ENCODE measurements at places on chromosomes 3 and 15.

DNA sequence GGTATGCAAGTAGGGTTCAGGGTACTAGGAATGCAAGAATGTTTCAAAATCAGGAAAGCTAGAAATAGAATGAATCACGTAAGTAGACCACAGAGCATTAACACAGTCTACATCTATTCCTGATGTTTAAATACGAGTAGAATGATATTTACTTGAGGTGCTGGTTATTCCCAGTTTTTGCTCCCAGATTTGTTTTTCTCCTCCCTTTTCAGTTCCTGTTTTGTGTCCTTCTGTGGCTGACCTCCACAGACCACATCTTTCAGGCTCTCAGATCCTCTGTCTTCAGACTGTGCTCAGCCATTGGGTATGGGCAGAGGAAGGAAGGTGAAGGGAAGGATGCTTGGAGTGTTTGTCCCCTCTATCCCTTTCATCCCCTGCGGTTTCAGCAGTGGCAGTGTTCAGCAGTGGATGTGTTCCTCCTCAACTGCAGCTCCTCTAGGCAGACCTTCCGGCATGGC is 276.6 kb downstream of the ZNF621 start:
- no peak for DNase-seq

GRCh38 chr15:101027273-101027901 is 108.2 kb downstream of the LRRK1 start:
- DNase-seq: peak; percentile 90

- peak; percentile 53 for DNase-seq
These were observed 1.6 kb downstream of the OXTR start for GRCh38 chr3:8767667-8768363.

- DNase-seq: peak; percentile 37
These were observed 27.4 kb downstream of the SEC22A start for GRCh38 chr3:123229145-123229544.

DNA sequence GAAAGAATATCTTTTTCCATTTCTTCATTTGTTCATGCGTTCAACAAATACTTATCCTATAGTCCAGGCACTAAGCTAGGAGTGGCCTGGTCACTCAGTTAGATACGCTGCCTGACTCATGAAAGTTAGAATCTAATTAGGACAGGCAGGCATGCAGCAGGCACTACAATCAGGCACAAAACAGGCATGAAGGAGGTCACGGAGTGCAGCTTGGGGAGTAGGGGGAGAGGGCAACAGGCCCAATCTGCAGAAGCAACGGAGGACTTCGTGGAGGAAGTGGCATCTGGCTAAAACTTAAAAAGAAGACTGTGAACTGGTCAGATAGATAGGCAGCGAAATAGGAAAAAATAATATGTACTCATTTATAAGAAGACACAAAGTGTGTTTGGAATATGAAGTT is 420.9 kb downstream of the MAGI1 start:
- no peak for DNase-seq

- no peak for DNase-seq
These were observed 79.7 kb downstream of the STAG1 start for GRCh38 chr3:136672457-136672856.

DNA sequence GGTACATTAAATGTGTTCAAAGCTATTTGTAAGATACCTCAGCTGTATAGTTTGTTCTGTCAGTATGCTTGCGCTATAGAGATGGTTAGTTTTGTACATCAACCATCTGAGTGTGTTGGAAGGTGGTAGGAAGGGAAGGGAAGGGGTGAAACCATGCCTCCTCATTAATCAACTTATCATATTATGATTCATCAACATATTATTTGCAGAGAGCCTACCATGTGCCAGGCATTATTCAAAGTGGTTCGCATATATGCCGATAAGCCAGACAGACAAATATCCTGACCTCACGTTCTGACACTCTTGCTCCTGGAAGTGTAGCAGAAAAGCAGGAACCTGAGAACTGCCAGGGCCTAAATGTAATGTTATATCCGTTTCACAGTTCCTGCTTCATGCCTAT is 248.1 kb upstream of the NR2E3 start:
- no peak for DNase-seq

DNA sequence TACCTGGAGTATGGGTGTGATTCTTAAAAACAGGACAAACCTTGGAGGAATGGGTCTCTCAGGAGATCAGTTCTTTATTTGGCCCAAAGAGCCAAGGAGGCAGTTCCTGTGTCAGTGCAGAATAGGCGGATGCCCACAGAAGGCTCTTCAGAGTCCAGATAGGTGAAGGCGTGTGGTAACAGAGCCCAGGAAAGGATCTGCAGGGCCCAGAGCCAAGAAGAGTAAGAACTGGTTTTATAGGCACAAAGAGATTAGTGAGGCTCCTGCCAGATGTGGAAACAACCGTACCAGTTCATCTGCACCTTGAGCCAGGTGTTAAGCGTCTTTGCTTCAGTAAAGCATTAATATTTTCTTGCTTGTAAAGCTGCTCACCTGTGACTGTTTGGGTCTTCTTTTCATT is 140.1 kb upstream of the BFSP2 start:
- no peak for DNase-seq

DNA sequence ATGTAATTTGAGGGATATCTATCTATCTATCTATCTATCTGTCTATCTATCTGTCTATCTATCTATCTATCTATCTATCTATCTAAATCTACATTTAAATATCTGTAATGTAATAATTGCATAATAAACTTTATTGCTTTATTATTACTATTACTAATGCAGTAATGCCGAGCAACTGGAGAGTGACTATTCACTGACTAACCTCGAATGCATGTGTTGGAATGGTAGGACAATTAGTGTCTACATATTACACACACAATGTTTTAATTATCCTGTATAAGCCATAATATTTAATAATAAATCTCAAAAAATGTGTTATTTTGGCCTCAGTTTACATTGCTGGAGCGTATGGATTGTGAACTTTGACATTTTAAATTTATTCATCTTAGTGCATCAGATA is 25.2 kb upstream of the CNTN3 start:
- DNase-seq: no peak

DNA sequence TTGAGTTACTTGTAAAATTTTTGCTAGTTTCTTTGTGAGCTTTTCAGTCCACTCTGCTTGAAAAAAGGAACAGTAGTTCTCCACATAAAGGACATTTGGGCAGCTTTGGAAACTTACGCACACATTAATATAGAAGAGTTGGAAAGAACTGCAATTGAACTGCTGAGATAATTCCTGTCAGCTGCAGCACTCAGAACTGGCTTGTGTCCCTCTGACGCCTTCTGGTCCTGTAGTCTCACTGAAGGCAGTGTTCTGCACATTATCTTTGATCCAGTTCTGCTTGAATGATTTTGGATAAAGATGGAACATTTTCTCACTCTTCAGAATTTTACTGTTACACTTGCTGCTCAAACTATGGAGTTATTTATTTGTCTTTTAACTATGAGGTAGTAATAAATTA is 901.9 kb downstream of the OTOL1 start:
- no peak for DNase-seq

- no peak for DNase-seq
These were observed 84.4 kb downstream of the SEMA5B start for GRCh38 chr3:122942937-122943827.

DNA sequence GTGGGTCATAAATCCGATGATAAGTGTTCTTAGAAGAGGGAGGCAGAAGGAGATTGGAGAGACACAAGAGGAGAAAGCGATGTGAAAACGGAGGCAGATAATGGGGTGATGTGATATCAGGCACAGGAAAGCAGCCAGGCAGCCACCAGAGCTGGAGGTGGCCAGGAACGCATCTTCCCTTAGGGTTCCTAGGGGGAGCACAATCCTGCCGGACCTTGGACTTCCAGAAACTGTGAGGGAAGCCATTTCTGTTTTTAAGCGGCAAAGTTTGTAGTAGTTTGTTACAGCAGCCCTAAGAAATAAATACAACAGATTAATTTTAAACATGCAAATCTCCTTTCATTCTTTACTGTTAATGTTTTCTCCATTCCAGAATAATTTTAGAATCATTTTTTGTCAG is 259.9 kb upstream of the TMC3 start:
- DNase-seq: no peak

GRCh38 chr3:38597502-38598060 is 51.9 kb downstream of the SCN5A start:
- DNase-seq: no peak

DNA sequence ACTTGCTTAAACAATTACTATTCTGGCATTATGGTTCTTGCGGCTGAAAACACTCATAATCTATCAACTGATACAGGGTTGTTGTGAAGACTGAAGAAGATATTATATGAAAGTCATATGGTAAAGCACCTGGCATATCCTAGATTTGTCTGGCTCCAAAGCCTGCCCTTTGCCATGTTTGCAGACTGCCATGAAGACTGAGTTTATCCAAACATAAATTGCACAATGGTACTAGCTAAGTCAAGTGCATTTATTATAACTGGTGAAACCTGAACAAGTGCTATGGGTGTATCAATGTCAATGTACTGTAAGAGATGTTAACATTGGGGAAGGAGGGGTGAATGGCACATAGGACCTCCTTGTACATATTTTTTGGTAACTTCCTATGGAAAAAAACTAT is 87.4 kb upstream of the MEX3B start:
- no peak for DNase-seq

DNA sequence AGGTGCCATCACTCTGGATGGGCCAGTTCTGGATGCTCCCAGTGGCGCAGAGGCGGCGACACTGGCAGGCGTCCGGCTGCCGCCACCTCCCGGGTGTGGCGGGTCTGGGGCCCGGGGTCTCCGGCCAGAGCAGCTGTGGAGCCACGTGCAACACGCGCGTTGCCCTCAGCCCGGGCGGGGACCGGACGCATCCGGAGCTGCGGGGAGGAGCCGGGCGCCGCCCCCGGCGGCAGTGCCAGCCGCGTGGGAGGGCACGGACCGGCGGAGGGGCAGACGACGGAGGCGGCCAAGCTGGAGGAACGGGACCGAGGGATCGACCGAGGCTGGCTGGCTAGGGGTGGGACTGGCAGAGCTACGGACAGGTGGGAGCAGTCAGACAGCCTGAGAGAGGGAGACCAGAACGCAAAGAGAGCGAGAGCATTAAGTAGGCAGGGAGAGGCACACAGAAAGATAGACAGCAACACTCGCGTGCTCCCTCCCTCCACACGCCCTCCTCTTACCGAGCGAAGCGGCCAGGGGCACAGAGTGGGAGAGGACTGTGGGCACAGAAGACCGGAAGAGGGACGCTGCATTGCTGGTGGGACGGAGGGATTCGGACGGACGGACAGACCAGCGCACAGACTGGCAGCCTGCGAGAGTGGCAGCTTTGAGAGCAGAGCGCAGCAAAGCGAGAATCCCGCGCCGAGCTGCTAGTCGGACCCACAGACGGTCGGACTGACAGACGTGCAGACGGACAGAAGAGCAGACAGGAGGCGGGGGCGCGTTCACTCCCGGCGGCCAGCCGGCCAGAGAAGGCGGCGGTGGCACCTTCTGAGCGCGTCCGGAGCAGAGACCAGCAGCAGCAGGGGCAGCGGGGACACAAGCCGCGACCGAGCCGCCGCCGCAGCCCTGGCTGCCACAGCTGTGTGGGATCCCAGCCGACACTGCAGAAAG is at the start of gene ARPP21:
Gene ARPP21, plus strand, starts transcription at position 272 of the 933 bp plus-strand sequence. CDS start 42,227 bp downstream, outside the sequence.
- peak; percentile 32 for DNase-seq

DNA sequence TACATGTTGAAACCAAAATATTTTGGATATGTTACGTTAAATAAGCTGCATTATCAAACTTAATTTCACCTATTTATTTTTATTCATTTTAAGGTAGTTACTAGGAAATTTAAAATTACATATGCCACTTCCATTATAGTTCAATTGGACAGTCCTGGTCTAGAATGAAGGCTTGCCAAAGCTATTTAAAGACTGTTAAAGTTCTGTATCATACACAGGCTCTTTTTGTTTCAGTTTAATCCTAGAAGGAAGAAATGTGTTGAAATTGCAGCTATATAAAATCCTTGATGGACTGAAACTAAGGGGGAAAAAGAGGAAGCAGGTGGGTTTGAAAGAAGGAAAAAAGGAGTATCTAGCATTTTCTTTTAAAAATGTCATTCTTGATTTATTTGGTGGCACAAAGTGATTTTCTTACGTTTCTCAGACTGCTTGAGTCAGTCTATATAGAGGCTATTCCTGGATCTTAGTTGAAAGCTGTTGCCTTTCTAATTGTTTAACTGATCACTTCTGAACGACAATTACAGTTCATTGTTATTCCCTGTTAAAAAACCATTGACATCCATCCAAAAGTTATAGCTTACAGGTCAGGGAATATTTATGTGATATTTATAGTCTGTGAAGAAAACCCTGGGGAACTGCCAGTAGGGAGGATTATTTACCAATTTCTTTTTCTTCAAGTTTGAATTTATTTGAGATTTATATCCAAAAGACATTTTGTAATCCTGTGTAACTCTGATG is 195.0 kb downstream of the RORA start:
- no peak for DNase-seq

DNA sequence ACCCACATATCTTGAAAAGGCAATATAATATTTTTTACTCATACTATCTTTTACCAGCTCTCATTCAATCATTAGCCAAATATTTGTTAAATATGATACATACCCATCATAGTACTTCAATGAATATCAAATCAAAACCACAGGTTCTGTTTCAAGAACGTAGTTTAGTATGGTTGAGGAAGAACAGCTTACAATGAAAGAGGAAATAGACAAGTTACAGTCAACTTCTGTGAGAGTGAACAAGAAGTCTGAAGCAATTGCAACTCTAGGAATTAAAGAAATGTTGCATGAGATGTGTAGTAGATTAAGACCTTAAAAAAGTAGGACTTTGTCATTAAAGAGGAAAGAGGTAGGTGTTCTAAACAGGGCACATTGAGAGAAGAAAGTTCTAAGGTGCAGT is 9.3 kb downstream of the BCHE start:
- no peak for DNase-seq

- DNase-seq: no peak
These were observed 60.0 kb upstream of the SMAD3 start for GRCh38 chr15:67005294-67005996.
